ENCODE measurements at places on chromosomes 7 and 10. TPM values are rescaled to one million over a fixed set of nuclear protein-coding genes. Genes with fewer than 3 reads are reported as not detected.

Gene ITPRID1
- polyA plus RNA-seq: not detected

Gene ASAH2
- polyA plus RNA-seq: 0.32 TPM

Gene PLXDC2
- 0.47 TPM for polyA plus RNA-seq

DNA sequence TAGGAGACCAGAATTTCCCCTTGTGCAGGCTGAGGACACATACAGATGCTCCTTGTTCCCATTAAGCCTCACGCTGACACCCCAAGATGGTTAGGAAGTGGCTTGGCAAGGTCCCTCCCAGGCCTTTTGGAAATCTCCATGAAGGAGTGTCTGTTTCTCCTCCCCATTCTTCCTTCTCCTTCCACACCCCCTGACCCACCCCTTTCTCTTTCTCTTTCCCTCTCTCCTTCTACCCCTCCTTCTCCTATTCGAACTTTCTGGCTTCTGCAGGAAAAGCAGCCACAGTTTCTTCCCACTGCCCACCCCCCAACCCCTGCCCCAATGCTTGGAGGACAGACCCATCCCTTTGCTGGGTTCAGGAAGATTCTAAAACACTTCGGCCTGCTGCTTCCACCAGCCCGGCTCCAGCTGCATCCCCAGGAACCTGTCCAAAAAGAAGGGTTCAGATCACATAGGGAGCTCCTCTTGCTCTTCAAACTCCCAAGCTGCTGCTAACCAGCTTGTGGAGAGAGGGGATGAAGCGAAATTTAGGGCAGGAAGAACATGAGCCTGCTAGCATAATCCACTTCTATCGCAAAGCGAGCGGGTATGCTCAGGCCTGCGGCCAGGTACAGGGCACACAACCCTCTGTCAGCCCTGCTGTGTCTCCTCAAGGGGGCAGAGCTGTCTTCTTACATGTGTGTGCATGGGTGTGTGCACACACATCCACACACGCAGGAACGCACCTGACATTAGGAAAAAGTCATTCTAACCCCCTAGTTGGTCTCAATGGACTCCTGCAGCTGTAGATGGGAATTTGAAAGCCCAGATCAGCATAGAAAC lies 80.4 kb downstream of the PPP1R3C start:
- no peak for DNase-seq

Gene SLC18A2
- not detected for polyA plus RNA-seq

Gene PNLIPRP3
- not detected for polyA plus RNA-seq

GRCh38 chr10:129810-130209 lies 5.4 kb upstream of the ZMYND11 start:
- DNase-seq: no peak

DNA sequence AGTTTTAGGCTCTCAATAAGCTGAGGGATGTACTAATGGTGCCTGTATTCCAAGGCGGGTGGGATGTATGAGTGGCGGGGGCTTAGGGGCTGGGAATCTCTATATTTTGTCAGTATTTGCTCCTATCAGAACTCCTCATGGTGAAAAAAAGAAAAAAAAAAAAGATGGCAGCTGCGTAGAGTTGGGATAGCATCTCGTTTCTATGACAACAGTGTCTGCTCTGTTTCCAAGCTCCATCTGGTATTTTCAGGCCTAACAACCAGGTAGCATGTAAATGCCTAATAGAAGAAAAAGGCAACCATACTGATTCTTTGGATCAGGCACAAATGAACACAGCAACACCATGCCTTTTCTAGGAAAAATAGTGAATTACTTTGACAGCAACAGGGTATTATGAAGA lies 11.7 kb upstream of the CCDC172 start:
- no peak for DNase-seq

- DNase-seq: no peak
Observed at GRCh38 chr7:33334349-33334748, 205.0 kb downstream of the BBS9 start.

GRCh38 chr10:11209830-11210181 lies 192.1 kb downstream of the CELF2 start:
- DNase-seq: no peak

Gene PNLIP
- polyA plus RNA-seq: not detected

DNA sequence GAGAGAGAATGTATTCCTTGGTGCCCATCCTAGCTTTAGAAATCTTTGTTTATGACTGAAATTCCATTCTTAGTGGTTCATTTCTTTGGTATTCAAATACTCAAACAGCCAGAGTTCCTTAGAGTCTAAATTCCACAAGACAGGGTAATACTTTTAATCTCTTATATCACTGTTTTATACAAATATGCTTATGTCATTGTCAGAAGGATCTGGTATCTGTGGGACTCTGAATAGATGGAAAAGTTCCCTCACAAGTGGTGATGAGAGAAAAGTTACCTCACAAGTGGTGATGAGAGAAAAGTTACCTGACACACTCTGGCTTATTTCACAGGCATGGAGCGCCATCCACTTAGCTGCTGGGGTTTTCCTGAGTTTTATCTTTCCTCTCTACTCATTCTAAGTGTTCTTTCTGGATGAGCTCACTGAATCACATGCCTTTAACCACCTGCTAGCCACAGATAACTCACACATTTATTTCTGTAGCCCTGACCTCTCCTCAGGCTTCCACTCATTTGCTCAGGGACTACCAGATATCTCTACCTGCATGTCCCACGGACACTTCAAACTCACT lies 784.0 kb downstream of the SUGCT start:
- peak; percentile 84 for DNase-seq

Gene TEX36
- polyA plus RNA-seq: 0.11 TPM

- no peak for DNase-seq
Observed at GRCh38 chr7:2084331-2084730, 148.4 kb downstream of the MAD1L1 start.

Gene GALNT17
- polyA plus RNA-seq: not detected

DNA sequence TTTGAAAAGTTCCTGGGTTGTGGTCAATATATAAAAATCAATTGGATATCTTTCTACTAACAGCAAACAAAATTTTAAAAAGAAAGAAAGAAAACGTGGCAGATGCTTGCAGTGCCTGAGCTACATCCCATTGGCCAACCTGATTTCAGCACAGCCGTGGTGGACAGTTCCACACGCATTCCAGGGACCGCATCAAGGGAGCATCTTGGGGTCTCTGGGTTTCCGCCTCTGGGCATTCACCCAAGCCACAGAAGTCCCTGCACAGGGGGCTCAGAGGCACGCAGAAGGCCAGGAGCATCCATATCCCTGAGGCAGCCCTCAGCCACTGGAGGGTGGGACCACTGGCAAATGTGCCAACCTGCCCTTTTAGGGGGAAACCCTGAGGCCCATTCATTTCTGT lies 254.5 kb upstream of the RNF32 start:
- no peak for DNase-seq

Gene ZNRF2
- polyA plus RNA-seq: 1.6 TPM

GRCh38 chr7:5624386-5625365 lies 156.8 kb downstream of the RNF216 start:
- no peak for DNase-seq

- DNase-seq: no peak
Observed at GRCh38 chr10:125203186-125203800, 42.9 kb upstream of the CTBP2 start.

Gene PRSS37
- not detected for polyA plus RNA-seq

DNA sequence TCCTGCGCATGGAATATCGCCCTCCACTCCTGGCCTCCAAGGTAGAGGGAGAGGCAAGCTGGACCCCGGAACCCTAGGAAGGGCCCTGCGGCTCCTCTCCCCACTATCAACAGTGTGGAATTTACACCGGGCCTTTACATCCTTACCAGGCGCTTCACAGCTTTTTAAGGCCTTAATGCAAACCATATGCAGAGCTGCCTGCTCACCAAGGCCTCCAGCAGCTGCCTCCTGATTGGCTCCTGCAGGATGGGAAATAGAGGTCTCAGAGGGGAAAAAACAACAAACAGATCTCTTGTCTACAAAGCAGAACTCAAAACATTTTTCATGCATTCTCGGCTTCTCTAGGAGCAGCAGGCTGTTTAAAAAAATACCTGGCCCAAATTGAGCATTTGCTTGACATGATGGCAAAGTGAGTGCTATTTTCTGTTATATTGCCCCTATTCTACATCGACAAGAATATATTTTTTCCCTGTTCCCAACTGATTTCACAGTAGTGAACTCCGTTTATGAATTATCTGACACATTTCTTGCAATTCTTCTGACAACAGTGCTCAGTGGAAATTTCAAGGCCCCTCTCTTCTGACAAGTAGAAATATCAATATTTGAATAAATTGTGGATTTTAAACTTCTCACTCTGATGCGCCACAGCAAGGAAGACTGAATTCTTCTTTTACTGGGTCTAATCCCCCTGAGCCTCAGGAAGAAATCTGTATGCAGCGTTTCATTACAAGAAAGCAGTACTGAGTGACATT lies 51.7 kb downstream of the EBF3 start:
- no peak for DNase-seq

DNA sequence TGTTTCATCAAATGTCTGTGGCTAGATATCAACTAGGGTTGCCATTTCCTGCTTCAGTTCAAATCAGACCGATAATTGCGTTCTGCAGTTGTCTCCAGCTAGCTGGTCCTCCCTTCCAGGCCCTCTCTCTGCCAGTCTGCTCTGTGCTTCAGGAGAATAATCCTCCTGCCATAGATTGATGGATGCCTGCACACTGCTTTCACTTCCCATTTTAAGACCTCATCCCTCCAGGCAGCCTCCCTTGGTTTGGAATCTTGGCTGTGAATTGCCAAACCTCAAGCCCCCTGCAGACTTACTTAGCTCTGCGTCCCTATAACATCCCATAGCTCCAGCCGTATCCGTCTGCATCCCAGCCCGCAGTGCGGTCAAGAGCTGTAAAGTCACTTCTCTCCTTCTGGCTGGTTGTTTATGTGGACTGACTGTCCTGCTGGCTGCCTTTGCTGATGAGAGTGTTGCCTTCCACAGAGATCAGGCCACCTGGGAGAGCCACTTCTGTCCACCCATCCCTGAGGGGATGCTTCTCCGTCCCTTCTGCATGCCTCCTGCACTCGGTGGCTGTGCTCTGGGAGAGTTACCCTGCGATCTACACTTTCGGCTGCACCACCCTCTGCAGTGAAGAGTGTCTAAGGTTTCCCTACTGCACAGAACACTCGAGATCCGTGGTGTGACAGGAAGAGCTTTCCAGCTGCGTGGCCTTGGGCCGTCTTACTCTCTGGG lies 22.4 kb upstream of the KLF6 start:
- DNase-seq: no peak

DNA sequence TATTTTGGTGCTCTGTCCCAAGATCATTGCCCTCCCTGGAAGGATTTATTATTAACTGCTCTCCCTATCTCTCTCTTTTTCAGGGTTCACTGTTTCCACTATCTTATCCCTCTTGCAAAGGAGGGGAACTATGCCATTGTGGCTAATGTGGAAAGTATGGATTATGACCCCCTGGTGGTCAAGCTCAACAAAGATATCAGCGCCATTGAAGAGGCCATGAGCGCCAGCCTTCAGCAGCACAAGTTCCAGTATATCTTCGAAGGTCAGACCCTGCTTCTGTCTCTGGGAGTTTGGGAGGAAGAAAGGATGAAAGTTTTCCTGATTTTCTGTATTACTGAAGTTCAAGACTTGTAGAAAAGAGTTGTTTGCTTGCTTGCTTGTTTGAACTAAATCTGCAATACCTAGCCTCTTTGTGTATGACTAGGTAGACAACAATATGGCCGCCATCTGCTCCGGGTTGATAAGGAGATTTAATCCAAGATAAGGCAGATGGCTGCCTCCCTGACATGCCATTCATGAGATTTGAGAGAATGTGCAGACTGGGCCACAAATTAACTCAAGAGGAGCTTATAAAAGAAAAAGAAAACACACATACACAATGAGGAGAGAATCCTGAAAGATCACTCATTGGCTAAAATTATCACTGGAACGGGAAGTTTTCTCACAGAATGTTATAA lies 122.2 kb upstream of the LRGUK start:
- DNase-seq: no peak
